Activated CD8-positive, alpha-beta memory T cell treated with anti-CD3 and anti-CD28 coated beads for 4 hours (primary cell): ENCODE measurements at places on chromosomes 5 and 9.
A peak's percentile ranks its signal among the peaks of the same experiment; 100 is the strongest.

DNA sequence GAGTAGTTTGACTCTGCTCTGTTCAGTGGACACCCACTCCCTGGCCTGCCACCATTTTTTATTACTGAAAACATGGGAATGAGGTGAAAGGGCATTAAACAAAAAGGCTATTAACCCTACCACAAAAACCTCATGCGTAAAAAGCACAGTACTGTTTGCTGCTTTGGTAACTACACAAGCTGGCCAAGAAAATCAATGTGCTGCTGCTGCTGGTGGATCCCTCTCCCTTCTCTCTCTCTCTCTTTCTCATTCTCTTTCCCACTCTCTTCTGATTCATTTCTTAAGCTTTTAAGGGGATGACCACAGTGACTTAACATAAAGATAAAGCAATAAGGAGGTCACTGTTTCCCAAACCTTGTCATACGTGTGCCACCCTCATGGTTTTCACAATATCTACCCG is 183.2 kb upstream of the TBC1D2 start:
- DNase-seq = no peak

- DNase-seq = no peak
Measured at GRCh38 chr5:143453720-143454119, 50.2 kb upstream of the NR3C1 start.

DNA sequence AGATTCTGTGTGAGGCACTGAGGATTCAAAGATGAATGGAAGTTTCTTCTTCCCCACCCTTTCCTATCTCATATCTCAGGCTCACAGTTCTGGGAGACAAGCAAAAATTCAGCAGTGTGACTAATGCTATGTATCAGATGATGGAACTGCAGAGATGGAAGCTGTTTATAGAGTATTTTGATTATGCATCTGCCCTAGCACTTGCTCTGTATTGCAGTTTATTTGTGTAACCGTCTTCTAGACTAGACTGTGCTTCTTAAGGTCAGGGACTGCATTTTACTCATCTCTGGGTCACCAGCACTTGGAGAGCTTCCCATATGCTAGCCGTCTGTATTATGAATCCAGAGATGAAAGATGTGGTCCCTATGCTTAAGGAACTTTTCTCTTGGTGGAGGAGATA is 12.6 kb downstream of the CAVIN4 start:
- DNase-seq = no peak

- no peak for DNase-seq
Measured at GRCh38 chr5:156912869-156913268, 50.2 kb downstream of the TIMD4 start.

DNA sequence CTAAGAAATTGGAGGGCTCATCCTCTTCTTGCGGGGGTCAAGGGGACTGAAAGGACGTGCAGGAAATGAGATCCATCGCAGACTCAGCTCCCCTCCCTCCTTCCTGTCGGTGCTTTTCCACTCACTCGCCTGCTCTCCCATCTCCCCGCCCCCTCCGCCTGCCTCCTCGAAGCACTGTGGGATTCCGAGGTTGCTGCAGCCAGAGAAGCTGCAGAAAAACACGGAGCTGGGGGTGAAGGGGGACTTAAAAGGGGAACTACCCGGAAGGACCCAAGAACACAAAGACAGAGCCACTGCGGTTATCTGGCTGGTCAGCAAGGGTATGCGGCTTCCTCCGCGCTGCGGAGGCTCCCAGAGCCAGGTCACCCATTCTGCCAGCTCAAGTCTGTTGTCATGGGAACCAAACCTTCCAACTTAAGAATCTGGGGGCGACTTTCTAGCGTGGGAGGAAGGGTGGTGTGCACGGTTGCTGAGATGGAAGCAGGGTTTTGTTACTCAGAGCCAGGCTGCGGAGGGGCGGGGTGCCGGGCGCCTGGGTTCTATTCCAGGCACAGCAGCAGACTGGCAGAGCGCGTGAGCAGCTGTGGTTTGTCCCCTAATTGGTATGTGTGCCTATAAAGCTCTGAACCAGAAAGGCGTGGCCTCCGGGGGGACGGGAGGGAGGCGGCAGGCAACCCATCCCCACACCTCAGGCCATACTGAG is 24.9 kb downstream of the PCDHGC5 start:
- DNase-seq = peak; percentile 68

GRCh38 chr5:78345485-78345884 is 14.9 kb upstream of the SCAMP1 start:
- DNase-seq = no peak

- no peak for DNase-seq
Measured at GRCh38 chr9:129630967-129631673, 5.2 kb downstream of the NTMT1 start.

GRCh38 chr9:17330097-17330496 is 195.3 kb downstream of the CNTLN start:
- DNase-seq = no peak

- no peak for DNase-seq
Measured at GRCh38 chr9:94945197-94946144, 219.0 kb downstream of the AOPEP start.

DNA sequence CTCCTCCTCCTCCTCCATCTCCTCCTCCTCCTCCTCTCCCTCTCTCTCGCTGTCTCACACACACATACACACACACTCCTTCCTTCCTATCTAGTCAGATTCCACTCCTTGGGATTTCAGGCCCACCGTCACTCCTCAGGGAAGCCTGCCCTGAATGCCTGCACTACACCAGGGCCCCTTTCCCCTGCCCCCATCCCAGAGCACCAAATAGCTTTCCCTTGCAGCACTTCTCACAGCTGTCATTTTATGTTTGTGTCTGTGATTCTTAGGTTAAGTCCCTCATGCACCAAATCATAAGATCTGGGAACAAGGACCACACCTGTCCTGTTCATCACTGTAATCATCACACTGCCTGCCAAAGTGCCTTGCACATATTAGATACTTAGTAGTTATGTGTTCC is 86.5 kb upstream of the GABRP start:
- no peak for DNase-seq

DNA sequence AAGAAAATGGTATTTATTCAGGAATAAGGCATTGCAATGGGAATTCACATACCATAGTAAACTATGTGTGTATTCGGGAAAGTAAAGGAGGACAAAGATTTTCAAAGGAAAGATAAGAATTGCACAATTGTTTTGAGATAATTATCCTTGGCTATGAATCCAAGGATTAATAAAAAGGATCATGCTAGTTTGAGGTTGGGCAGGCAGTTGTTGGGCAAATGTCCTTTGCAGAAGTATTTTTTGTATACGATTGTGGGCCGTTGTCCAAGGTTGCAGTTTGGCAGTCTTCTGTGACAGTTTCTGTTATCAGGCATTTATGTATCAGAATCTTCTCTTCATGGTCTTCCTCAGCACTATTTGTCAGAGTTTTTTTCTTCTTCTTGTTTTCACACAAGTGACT is 10.6 kb upstream of the UBAP2 start:
- no peak for DNase-seq

GRCh38 chr5:146419696-146420095 is 27.4 kb upstream of the TCERG1 start:
- no peak for DNase-seq

DNA sequence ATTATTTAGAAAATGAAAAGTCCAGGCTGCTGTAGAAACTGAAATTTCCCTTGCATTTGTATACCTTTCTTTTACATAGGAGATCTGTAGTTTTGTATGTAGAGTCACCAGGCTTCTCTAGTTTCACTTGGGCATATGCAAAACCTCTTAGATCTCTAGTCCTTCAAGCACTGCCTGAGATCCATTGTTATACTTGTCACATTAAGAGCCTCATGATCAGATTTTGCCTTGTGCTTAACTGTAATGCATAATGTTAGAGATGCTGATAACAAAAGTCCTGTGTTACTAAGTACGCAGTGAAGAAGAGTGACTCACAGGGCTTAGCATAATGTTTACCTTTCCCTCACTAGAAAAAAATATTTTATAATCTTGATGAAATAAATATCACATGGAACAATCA is 250.2 kb downstream of the CYLC2 start:
- no peak for DNase-seq

- no peak for DNase-seq
Measured at GRCh38 chr5:76583163-76584047, 39.8 kb downstream of the F2RL2 start.

- no peak for DNase-seq
Measured at GRCh38 chr5:122030251-122030650, 47.8 kb downstream of the LOX start.

DNA sequence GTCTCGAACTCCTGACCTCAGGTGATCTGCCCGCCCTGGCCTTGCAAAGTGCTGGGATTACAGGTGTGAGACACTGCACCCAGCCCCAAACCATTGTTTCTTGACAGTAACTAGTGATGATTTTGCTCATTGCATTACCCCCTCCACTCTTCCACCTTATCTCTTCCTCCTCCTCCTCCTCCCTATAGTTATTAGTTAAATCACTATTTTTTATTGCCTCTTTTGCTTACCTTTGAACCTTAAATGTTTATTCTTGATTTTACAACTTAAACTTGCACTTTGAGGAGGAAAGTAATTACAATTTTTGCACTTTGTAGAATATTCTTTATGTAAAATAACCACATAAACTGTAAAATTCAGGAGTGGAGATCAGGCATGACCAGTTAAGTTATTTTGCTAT is 35.7 kb downstream of the RASGRF2 start:
- DNase-seq = no peak

DNA sequence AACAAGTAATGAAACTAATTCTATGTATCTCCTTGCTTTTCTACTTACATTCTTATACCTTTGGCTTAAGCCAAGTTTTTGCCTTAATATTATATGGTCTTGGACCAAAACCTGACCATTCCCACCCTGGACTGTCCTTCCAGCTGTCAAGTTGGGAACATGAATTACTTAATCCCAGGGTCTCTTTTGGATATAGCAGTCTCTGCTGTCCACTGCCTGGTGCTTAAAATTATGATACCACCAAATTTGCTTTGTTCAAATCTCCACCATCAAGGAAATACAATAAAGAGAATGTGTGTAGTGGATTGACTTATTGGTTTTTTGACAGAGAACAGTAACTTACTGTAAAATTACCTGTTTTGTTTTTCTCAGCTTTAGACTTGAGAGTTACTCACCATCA is 66.2 kb downstream of the ABHD17B start:
- no peak for DNase-seq

DNA sequence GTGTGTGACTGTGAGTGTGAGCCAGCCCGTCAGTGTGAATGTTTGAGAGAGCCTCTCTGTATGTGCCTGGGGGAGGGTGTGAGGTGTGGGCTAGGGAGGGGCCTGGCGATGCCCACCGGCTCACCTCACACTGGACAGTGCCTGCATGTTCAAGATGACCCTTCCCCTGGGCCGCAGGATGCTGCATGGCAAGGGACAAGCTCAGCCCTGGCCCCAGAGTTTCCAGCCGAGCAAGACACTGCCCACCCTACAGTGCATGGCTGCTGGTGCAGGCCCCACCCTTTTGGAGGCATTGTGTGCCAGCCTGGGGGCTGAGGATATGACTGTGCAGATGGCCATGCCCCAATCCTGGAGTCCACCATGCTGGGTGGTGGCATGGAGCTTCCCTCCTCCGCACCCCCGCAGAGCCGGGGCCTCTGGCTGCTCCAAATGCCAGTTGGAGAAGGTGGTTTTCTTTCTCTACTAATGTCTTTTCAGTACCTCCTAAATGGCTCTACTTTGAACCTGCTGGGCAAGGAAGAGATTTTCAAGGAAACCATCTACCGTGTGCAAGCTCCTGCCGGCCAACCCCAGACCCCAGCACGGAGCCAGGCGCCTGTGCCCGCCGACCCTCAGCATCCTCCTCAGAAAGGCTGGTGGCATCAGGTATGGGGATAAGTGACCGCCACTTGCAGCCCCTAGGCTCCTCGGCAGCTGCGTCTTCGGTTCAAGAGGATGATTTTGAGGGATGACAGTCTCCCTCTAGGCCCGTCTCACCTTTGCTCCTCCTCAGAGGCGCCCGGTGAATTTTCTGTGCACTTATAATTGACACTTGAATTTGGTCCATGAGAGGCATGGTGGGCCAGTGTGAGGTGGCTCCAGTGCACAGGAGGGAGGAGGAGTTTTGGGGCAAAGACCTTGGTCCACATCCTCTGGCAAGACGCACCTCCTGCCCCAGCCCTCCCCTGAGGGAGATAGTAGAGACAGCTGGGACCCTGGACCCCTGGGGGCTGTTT is 27.7 kb downstream of the FGD3 start:
- no peak for DNase-seq

GRCh38 chr9:79129865-79130480 is 441.8 kb upstream of the TLE4 start:
- no peak for DNase-seq

- no peak for DNase-seq
Measured at GRCh38 chr5:140256726-140257125, 46.2 kb downstream of the PFDN1 start.

GRCh38 chr9:129258124-129258822 is 80.2 kb upstream of the IER5L start:
- DNase-seq = peak; percentile 86

DNA sequence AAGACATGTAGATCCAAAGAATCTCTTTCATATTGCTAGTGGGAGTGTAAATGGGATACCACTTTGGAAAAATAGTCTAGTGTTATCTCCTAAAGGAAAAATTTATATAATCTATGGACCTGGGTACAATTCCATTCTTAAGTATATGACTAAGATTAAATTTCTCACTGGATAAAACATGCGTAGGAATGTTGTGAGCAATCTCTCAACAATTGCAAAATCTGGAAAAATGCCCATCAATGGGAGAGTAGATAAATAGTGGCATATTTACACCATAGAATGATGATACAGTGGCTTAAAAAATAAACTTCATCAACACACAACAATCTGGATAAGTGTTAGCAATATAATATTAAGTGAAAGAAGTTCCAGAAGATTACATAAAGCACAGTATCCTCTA is 469.5 kb downstream of the MAN2A1 start:
- no peak for DNase-seq

- DNase-seq = no peak
Measured at GRCh38 chr5:27473307-27474046, 435.1 kb upstream of the CDH9 start.

- no peak for DNase-seq
Measured at GRCh38 chr5:37557734-37558293, 178.7 kb downstream of the WDR70 start.

GRCh38 chr5:10964806-10965205 is 203.8 kb upstream of the DAP start:
- no peak for DNase-seq

- DNase-seq = no peak
Measured at GRCh38 chr5:126452477-126452876, 29.3 kb downstream of the GRAMD2B start.

- DNase-seq = no peak
Measured at GRCh38 chr9:136748666-136749611, 614 bp upstream of the LCN6 start.

DNA sequence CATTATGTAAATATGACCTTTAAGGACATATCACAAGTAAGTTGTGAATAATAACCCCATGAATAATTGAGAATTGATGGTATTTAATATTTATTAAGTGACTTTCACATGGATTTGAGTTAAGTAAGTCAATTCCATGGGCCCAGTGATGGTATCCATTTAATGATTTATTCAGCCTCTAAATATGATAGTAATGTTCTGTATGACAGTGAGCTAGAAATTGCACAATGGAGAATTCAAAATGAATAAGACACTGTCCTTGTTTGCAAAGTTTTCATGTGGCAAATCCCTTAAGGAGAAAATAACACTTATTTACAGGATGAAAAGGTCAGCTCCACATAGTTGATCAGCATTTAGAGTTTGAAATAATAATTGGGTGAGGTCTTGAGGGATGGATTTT is 160.7 kb downstream of the PDE4D start:
- DNase-seq = no peak

GRCh38 chr9:14211564-14211963 is 102.4 kb downstream of the NFIB start:
- DNase-seq = no peak

GRCh38 chr5:152549709-152550108 is 144.6 kb upstream of the NMUR2 start:
- DNase-seq = no peak

- DNase-seq = no peak
Measured at GRCh38 chr5:151259931-151260330, 6.9 kb downstream of the GM2A start.
